ENCODE measurements at places on chromosomes 12 and 14.

DNA sequence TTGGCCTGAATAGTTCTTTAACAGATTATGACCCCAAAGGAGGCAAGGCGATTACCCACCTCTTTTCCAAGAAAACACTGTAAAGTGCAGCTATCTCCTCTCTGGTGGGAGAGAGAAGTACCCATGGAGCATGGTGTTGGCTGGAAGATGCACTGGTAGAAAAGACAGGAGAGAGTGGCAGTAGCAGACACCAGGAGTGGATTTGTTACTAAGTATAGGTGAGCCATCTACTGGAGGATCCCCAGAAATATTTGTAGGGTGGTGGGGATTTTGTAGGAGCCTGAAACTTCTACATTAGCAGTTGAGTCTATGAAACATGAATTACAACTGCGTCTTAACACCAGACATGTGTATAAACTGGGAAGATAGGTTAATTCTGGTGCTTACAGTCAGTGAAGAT lies 148.0 kb downstream of the SLC38A4 start:
- peak; percentile 21 for DNase-seq

DNA sequence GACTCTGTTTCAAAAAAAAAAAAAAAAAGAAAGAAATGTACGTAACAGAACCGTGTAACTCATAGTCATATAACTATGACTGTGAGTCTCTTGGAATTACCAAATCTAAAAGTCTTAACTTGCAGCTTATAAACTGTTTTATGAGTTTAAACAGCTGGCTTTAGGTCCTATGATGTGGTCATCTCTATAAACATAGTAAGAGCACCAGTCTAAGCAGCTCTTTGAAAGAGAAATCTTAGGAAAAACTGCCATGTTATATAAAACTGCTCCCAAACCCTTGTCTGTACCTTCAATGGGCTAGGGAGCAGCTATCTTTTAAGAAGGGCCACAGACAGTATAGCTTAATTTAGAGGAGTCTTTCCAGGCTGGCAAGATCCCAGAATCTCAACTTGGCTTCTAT lies 115.5 kb upstream of the AEBP2 start:
- no peak for DNase-seq

DNA sequence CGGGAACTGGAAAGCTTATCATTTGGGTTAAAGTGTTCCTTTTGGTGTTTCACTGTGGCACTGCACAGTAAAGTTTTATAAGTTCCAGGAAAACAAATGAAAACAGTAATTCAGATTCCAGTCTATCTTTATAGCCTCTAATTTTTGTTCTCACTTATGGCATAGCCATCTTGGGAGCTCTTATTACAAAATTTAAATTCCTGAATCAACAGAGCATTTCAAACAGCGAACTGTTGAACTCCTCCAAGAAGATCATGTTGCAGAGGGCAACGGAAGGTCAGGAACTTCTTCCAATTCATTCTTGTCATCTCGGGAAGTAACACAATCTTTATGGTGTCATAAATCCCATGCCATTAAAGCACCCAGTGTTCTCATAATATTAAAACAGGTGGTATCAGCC lies 229.1 kb downstream of the KCNC2 start:
- DNase-seq, result no peak

- DNase-seq, result no peak
These were observed 48.0 kb upstream of the LHX5 start for GRCh38 chr12:113519464-113520307.

DNA sequence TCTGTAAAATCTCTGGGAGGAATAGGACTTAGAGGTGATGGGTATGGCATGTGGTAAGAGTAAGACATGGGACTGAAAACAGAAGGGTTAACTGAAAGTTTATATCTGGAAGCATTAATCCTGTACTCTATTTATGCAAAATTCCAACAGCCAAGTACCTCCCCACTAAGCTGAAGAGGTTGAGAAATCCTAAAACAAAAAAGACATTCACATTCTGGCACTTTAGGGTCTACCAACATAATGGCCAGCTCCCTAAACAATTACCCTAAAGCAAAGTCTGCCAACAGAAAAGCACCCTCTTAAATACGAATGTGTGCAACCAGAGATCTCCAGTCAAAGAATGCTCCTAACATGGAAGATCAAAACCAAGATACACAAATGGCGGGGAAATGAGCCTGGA lies 87.4 kb downstream of the GTF2A1 start:
- DNase-seq, result no peak

DNA sequence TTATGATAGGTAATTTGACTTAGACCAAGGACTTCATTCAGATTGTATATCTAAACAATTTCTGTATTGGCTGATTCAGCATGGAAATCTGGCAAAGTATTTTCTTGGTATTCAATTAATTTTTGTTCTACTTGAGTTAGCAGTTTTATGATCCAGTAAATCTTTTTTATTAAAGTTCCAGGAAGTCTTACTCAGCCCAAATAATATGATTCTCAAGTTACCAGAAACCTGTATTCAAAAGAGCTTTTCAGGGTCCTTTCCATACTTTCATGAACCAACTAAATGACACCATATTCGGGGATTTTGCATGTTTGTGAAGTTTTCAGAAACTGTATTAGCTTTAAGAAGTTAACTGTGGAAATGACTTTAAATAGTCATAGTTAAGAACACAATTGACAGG lies 662.6 kb downstream of the LRFN5 start:
- DNase-seq, result no peak

DNA sequence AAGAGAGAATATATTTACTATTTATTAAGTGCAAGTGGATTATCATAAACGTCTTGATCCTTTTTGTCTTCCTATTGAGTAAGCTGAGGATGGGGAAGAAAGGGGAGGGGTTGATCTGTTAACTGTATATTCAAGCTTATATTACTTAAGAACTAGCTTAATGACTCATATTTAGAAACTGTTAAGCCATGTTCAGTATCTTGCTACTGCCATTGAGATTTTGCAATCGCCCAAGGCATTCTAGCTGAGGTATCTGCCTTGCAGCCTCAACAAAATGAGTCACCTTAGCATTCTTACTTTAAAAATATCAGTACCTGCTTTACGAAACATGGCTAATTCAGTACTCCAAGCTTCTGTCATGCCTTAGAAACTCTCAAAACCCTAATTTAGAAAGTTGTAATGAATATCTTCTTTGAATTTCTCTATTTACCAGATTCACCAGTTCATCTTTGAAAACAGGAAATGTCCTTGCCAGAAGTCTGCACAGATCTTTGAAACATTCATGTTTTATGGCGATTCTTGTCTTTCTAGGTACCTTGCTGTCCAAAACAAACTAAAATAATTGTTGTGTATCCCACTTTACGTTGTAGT lies 76.1 kb downstream of the ALG10B start:
- DNase-seq, result no peak

GRCh38 chr12:70711831-70712230 lies 74.6 kb upstream of the PTPRB start:
- no peak for DNase-seq

- DNase-seq, result no peak
These were observed 6.8 kb downstream of the OR11G2 start for GRCh38 chr14:20197459-20197858.

GRCh38 chr12:25769082-25769945 lies 189.2 kb upstream of the RASSF8 start:
- DNase-seq, result no peak

- no peak for DNase-seq
These were observed 623.2 kb downstream of the CCER1 start for GRCh38 chr12:90331821-90332220.

- no peak for DNase-seq
These were observed 1888.1 kb upstream of the SEL1L start for GRCh38 chr14:83421711-83422110.

- no peak for DNase-seq
These were observed 8.8 kb upstream of the IFI27L2 start for GRCh38 chr14:94138251-94138650.

DNA sequence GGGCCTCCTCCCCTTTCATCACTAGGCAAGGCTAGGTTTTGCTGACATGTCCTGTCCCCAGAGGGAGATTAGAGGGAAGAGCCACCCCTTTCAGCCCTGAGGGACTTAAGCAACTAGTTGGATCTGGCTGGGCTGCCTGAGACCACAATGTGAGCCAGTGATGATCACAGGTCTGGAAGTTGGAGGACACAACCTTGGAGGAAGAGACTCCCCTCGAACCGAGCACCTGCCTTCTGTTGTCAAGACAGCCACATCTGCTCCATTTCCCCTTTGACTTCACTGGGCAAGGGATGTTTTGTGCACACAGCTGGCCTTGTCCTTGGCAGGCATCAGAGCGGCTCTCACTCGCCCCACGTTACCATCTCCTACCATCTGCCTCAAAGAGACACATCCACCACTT lies 31.4 kb downstream of the MVK start:
- peak; percentile 32 for DNase-seq

GRCh38 chr12:3605692-3606091 lies 114.7 kb downstream of the PRMT8 start:
- no peak for DNase-seq

GRCh38 chr12:4900327-4900726 lies 9.4 kb upstream of the KCNA1 start:
- no peak for DNase-seq

GRCh38 chr12:117884161-117884560 lies 84.6 kb downstream of the KSR2 start:
- DNase-seq, result no peak

DNA sequence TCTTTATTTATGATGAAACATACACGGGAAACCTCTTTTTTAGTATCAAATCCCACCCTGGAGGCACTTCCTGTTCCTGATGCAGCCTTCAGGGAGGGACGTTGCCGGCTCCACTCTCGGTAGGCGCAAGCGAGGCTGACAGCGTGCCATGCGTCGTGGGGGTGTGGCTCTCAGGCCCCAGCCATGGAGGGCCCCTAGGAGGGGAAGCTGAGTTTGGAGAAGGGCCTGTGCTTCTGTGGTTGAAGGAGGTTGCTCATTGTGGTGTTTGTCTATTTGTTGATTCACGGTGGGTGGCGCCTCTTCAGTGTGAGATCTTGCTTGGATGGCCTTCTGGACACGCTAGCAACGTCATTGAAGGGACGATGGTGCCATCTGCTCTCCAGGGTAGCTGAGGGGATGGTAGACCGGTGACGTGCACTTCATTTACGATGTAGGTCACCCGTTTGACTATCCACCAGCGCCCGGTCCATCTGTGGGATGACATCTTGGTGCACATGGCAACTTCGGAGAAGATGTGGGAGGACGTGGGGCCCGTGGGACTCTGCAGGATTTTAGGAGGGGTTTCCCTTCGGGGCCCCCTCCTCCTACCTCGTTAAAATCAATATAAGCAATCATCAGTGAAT lies 126.3 kb upstream of the RTL1 start:
- peak; percentile 45 for DNase-seq

DNA sequence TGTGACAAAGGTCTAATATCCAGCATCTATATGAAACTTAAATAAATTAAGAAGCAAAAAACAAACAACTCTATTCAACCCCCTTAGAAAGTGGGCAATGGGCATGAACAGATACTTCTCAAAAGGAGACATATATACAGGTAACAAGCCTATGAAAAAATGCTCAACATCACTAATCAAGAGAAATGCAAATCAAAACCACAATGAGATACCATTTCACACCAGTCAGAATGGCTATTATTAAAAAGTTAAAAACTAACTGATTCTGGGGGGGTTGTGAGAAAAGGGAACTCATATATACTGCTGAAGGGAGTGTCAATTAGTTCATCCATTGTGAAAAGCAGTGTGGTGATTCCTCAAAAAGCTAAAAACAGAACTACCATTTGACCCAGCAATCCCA lies 198.9 kb downstream of the BMP4 start:
- no peak for DNase-seq

DNA sequence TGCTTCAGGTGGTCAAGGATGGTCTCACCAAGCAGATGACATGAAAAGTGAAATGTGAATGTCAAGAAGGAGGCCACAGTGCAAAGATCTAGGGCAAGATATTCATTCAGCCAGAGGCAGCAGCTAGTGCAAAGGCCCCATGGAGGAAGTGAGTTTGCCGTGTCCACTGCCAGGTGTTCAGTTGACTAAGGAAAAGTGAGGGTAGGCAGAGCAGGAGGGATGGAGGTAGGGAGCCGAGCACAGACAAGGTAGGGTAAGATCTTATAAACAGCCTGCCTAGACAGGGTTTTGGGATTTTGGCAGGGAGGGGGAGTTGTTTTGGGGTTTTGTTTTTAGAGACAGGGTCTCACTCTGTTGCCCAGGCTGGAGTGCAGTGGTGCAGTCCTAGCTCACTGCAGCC lies 11.9 kb downstream of the PPP2R5C start:
- no peak for DNase-seq

- DNase-seq, result no peak
These were observed 296.9 kb downstream of the PAWR start for GRCh38 chr12:79393842-79394241.

- DNase-seq, result peak; percentile 27
These were observed 3.4 kb upstream of the RNASE7 start for GRCh38 chr14:21038441-21039422.

GRCh38 chr14:104081951-104082464 lies 3.5 kb upstream of the ASPG start:
- DNase-seq, result no peak

DNA sequence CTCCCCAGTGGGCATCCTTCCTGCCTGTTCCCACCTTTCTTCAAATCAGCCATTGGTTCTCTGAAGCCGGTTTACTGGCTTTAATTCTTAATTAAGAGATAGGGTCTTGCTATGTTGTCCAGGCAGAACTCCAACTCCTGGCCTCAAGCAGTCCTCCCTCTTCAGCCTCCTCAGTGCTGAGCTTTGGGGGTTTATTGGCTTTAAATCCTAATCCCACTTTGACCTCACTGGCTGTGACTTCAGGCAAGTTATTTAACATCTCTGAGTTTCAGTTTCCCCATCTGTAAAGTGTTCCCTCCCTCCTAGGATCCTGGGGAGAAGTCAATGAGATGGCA lies 2.1 kb upstream of the TRMT61A start:
- no peak for DNase-seq

DNA sequence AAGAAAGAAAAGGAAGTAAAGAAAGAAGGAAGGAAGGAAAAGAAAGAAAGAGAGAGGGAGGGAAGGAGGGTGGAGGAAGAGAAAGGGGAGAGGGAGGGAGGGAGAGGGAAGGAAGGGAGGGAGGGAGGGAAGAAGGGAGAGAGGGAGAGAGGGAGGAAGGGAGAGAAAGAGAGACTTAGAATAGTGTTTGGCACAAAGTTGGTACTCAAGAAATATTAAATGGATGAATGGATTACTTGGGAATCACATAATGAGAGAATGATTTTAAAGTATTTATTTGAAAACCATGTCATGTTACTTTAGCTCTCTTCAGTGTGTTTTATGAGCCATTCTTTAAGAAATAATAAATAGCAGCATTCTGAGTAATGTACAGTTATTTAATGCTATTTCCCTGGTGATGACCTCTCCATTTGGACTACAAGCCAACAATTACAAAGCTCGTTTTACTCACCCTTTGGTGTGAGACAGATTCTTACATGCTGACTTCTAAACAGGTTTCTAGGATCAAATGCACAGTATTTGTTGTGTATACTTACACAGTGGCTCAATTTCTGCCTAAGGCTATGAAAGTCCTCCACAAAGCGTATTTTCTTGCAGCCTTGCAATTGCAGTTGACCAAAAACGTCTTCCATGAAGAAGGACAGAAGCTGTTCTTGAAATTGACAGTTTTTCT lies 861 bp downstream of the IL26 start:
- DNase-seq, result no peak

GRCh38 chr14:74239848-74240793 lies 872 bp downstream of the VSX2 start:
- DNase-seq, result no peak

GRCh38 chr14:54652188-54652587 lies 85.3 kb downstream of the SAMD4A start:
- no peak for DNase-seq

- DNase-seq, result no peak
These were observed 34.8 kb downstream of the CRACR2A start for GRCh38 chr12:3718100-3718499.

GRCh38 chr12:49982246-49983087 lies 9.7 kb downstream of the AQP6 start:
- no peak for DNase-seq

- peak; percentile 52 for DNase-seq
These were observed 32.9 kb downstream of the ARID2 start for GRCh38 chr12:45762185-45763110.

Measured in NCI-H1092 treated with DMSO at 0.1 percent for 48 hours (cell line).